ENCODE measurements at places on chromosomes 7 and 10. TPM values are rescaled to one million over a fixed set of nuclear protein-coding genes. Genes with fewer than 3 reads are reported as not detected.

- no peak for DNase-seq
These were observed 9.6 kb downstream of the SFXN2 start for GRCh38 chr10:102723989-102724388.

GRCh38 chr10:80855348-80855971 lies 317.8 kb downstream of the SH2D4B start:
- DNase-seq: peak; percentile 53

GRCh38 chr7:99002148-99002826 lies 124.0 kb downstream of the TRRAP start:
- DNase-seq: no peak

GRCh38 chr7:155836216-155837125 lies 24.2 kb upstream of the SHH start:
- DNase-seq: no peak

DNA sequence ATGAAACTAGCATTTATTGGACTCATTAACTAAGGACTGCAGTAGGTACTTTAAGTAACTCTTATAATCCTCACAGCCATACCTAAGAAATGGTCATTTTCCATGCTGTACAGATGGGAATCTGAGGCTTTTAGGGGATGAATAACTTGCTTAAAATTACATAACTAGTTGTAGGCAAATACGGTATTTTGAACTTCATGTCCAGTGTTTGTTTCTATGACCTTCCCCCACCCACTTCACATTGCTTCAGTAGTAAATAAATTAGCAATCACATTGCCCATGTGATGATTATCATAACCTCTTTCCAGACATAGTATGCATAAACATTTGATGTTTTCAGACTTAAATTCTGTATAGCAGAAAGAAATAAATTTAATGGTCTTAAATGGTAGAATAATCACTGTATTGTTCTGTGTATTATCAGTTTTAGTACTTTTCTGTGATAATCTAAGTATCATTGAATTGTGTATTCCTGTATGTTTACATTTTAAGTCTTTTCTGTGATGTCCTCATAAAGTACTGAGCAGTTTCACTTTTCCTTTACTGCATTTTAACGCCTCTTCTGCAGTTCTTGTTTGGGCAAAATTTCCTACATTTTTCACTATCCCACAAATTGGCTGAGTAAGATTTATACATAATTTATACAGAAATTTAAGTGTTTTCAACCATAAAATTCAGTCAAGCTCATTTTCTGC lies 48.3 kb downstream of the ANKIB1 start:
- DNase-seq: no peak

- DNase-seq: no peak
These were observed 10.3 kb upstream of the LRRN3 start for GRCh38 chr7:111080495-111081105.

CNNM2 gene
- polyA plus RNA-seq: 13.7 TPM

MAPK8 gene
- 18.2 TPM for polyA plus RNA-seq
